ENCODE measurements at places on chromosomes 2 and 18.

DNA sequence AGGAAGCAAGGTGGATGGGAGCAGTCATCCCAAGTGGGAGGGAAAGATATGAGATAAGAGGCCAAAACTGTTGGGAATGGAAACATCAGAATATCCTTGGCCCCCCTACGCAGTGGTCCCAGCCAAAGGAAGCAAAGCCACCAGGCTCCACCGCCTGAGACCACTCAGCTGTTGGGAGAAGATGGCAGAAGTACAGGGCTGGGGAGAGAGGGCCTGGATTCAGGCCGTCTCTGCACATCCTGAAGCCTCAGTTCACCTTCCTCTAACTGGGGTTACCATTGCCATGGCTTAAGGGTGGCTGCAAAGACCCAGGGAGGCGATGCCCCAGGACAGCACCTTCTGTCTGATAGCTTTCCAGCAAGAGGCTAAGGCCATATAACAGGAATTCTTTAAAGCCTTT, 193.8 kb downstream of the MGAT5 start:
- DNase-seq: no peak

DNA sequence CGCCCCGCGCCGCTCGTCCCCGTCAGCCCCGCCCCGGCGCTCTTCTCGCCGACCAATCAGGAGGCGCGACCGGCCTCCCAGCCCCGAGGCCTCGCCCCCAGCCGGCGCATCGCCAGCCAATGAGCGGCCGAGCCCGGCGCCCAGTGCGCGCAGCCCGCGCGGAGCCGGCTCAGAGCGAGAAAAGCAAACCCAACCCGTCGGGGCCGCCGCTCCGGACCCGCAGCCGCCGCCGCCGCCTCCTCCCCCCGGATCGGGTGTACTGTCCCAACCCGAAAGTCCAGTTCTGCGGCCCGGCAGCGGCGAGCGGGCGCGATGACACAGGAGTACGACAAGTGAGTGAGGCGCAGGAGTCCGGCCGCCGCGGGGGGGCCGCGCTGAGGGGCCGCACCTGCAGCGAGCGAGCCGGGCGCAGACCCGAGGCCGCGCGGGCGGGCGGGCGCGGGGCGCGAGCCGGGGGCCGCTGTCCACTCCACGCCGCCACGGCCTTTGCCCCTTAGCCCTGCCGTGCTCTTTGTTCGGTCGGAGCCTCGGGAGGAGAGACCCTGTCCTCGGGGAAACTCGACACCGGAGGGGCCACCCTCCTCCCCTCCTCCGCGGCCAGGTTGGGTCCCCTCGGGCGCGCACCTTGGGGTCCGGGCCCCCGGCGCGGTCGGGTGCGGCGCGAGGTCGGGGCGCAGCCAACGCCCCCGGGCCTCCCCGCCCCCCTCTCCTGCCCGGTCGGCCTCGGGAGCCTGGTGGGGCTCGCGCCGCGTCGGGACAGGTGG, at the start of gene GRHL1:
TSS of gene GRHL1 (plus strand) at position 172 of the 764 bp plus-strand sequence. CDS start at position 313, 141 bp downstream.
- DNase-seq: peak; percentile 94

GRCh38 chr2:118609138-118609537, 238.3 kb downstream of the EN1 start:
- no peak for DNase-seq

DNA sequence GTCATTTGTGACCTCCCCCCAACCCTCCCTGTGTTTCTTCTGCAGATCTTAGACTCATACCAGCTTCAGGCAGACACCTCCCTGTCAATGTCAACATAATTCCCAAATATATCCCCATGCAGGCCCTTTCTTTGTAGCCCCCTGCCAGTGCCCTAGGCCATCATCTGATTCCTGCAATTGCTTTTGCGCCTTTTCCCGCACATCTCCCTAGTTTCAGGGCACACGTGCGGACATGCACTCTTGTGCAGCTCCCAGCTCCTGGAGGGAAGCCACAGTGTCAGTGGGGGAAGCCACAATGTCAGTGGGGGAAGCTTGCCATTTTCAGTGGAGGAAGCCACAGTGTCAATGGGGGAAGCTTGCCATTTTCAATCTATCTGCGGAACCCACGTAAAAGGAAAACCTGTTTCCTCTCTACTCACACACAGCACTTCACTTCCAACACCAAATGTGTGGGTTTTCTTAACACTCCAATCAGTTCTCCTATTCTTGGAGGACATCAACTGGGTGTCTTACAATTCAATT, 256.4 kb downstream of the ACKR3 start:
- no peak for DNase-seq

DNA sequence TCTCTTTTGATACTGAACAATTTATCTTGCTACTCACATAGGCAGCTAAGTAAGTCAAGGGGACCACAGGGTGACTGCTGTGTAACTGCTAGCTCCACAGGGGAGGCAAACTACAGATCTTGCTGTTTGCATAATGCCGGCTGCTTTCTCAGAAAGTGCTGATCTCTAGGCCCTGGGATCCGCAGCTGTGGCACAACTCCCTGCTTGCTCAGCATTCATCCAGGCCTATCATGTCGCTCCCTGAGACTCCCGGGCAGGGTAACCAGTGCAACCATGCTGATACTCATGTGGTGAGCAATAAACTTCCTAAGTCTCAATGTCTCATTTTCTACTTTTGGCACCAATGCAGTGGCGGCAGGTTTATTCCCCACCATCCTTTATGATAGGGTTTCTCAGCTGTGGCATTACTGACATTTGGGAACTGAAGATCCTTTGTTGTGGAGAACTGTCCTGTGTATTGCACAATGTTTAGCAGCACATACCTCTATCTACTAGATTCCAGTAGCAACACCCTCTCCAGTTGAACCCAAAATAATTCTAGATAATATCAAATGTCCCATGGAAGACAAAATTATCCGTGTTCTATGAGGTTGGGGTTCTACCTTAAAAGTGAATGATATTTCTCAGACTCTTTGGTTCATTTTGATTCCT, 1101.3 kb downstream of the LRP1B start:
- no peak for DNase-seq

- DNase-seq: no peak
Measured at GRCh38 chr18:80229363-80229762, 18.0 kb downstream of the PARD6G start.

- no peak for DNase-seq
Measured at GRCh38 chr2:857937-858336, 92.7 kb upstream of the SNTG2 start.

DNA sequence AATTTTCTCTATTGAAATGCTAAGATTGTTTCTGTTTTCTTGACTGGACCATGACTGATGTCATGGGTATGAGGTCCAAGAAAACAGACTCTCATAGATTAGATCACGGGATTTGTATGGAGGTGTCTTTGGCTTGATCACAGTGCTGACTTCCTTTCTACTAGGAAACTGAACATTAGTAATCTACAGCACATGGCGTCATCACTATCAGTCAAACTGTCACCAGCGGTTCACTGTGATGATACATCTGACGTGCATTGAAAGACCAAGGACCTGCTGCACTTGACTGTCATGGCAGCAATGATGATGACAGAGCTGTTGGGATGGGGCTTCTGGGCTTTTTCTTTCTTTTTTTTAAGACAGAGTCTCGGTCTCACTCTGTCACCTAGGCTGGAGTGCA, 28.2 kb upstream of the IMPA2 start:
- no peak for DNase-seq

GRCh38 chr2:121977326-121977725, 221.9 kb downstream of the TSN start:
- no peak for DNase-seq

GRCh38 chr2:8407332-8407731, 274.5 kb upstream of the ID2 start:
- DNase-seq: no peak

GRCh38 chr2:127314193-127314988, 20.4 kb upstream of the ERCC3 start:
- DNase-seq: no peak

GRCh38 chr2:84678214-84678613, 161.9 kb downstream of the DNAH6 start:
- DNase-seq: no peak

DNA sequence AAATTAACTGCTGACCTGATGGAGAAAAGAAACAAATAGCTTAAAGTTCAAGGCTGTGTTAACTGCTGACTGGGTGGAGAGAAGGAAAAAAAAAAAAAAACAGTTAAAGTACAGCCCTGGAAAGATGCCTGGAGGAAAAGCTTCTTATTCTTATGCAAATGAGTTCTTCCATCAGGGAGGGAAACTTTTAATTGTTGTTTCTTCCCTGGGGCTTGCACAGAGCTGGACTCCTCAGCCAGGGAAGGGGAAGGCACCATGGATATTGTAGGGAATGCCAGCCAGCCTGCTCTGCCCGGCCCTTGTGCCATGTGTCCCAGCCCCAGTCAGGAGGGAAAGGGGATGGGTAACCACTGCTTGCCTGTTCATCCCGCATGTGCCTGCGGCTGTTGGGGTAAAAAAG, 833.1 kb upstream of the CRIM1 start:
- no peak for DNase-seq

- DNase-seq: peak; percentile 24
Measured at GRCh38 chr18:48530399-48531081, 8.3 kb upstream of the CTIF start.

GRCh38 chr18:55405893-55406406, 182.0 kb downstream of the TCF4 start:
- DNase-seq: no peak

- DNase-seq: no peak
Measured at GRCh38 chr2:99918389-99918788, 224.0 kb downstream of the AFF3 start.

- peak; percentile 80 for DNase-seq
Measured at GRCh38 chr2:65435625-65436168, 3.3 kb upstream of the SPRED2 start.

Data from activated CD8-positive, alpha-beta memory T cell treated with anti-CD3 and anti-CD28 coated beads for 24 hours (primary cell).